ENCODE measurements at places on chromosomes 11 and 22.

DNA sequence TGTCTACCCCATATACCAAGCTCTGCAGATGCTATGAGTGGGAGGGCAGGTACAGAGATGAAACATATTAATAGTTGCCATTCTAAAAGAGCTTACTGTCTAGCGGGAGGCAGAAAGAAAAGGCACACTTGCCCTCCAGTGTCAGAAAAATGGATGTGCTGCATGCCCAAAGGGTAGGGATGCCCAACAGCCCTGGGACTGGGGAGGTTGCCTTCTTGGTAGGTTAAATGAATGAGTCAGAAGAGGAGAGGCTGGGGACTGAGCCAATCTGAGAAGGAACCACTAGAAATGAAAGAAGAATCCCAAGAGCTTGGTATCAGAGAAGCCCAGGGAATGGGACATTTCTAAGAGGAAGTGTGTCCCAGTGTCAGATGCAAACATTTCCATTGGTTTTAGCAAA, 1.2 kb downstream of the BIRC3 start:
- no peak for DNase-seq

DNA sequence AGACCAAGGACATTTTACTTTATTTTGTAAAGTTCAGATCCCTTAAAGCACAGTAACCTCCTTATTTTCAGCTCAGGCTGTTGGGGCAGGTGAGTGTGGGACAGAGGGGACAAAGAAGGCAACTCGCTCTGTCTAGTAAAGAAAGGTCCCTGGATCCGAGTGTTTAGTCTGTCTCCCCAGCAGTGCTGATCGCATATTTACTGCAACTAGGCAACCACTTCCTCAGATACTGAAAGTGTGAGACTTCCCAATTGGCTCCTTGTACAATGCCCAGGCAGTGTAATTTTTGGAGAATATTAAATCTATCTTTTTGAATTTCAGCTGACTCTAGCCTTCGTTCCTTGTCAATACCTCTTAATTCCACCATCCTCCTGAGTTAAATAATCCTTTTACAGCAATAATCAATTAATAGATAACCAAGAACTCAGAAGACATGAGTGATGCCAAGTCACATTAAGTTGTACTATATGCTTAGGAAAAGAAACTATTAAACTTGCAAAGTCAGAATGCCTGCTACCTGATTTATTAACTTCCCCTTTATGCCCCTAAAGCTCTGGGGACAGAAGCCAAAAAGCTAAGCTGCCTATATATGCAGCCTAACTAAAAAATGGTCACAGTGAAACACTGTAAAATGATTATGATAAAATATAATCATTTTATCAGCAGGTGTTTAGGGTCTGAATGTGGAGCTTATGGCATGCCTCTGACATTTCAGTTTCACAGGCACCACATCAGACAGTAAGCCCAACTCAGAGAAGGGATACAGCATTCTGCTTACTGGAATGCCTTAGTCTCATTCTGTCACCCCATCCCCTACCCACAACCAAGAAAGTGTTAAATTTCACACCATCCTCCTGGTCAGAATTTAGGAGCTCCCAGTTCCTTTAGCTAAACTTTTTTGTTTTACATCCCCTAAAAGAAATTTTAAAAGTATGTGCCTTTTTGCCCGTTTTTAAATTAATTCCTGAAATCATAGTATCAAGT, 138.7 kb downstream of the TRIM44 start:
- DNase-seq = no peak

DNA sequence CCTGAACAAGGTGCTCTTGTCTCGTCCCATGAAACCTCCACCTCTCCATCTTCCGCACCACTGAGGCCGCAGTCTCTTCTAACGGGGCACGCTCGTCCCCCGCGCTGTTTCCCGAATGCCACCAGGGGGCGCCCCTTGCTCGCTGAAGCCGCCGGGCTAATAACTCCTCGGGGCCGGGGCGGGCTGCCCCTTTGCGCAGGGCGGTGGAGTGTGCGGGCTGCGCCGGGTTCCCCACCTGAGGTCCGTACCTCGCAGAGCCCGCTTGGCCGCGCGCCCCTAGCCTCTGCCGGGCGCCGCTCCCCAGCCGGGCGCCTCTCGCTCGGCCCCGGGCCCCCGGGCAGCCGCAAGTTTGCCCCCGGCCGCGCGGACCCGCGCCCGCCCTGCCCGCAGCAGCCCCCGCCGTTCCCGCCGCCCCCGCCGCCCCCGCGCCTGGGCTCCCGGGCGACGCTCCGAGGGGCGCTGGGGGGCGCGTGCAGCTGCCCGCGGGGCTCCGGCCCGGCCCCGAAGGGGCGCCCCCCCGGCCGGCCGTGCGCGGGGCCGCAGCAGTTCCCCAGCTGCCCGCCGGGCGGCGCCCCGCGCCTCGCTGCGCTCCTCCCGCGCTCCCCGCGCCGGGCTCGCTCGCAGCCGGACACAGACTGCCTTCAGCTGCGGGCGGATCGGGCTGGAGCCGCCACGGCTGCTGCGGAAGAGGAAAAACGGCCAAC, at the start of gene GRIK4:
GRIK4 (plus strand) TSS at position 633 of the 704 bp plus-strand sequence. CDS start 148,571 bp downstream, outside the sequence.
- DNase-seq = peak; percentile 84

DNA sequence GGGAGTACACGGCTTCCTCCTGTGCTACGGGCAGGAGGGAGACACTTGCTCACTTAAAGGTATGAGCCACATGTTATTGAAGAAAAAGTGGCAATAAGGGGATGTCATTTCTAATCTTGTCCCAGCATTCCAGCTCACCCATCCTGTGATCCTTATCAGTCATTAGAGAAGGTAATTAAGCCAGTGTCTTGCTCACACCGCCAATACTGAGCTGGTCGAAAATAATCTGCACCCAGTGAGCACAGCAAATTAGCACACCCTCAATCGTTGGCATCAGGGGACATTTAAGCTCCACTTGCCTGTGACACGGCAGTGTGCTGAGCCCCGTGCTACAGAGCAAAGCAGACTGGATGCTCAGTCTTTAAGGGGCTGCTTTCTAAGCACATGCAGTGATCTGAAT, 510.7 kb downstream of the OPCML start:
- DNase-seq = no peak

DNA sequence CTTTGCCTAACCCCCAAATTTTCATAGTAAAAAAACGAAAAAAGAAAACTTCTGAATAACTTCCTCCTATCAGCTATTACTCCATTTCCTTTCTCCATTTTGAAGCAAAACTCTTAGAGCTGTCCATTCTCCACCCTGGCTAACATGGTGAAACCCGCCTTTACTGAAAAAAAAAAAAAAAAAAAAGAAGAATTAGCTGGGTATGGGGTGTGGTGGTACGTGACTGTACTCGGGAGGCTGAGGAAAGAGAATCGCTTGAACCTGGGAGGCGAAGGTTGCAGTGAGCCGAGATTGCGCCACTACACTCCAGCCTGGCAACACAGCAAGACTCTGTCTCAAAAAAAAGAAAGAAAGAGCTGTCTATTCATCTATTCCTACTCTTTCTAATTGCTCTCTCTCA, 11.3 kb upstream of the NXF1 start:
- DNase-seq = no peak

DNA sequence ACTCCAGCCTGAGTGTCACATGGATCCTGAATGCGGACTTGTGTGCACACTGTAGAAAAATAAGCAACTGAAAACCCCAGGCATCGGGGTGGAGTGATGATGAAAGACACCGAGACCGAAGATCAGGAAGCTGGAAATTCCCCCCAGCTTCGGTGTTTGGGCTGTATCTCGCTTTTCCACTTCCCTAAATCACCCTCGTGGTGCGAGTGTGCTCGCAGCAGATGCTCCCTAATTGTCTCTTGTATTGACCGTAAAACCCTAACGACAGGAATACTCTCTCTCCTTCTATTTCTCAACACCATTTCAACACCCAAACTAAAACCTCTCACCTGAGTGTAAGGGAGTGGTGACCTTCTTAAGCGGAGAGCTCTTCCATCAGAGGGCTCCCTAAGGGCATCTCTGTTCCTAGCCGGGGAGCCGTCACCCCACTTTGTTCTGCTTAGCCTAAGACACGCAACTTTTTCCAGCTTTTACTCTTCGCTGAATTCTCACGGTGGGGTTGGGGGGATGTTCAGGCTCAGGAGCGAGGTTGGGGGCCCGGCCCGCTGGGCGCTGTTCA, 635 bp upstream of the GRK3 start:
- DNase-seq = peak; percentile 30

GRCh38 chr11:72413914-72414628, 20.3 kb downstream of the CLPB start:
- peak; percentile 85 for DNase-seq

DNA sequence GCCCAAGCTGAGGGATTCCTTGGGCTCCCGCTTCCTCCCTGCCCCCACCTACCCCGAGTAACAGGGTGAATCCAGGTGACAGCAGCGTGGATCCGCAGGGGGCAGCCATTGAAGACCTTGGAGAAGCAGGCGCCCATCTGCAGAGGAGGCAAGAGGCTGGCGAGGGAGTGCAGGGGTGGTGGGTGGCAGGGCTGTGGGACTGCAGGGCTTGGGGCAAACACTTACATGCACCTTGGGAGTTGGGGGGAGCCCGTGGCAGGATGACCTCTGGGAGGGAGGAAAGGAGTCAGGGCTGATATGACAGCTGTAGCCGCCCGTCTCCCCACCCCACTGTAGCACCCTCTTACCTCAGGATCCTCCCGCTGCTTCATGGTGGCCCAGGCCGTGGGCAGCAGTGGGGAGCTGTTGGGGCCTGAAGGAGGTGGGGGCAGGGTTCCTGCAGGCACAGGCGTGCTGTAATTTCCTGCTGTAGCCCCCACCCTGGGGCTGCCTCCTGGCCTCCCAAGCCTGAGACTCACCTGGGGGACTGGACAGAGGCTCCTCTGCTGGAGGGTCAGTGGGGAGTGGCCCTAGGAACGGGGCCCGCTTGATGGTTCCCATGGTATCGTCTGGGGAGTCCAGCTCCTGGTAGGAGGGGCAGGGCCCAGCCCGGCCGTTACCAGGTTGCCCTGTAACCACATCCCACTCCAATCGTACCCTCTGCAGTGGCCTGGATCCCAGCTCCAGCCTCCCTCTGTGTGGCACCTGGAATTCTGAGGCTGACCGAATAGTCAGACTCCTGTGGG, 6.1 kb downstream of the MAP4K2 start:
- no peak for DNase-seq

GRCh38 chr22:25829237-25829636, 87.2 kb downstream of the MYO18B start:
- DNase-seq = no peak

DNA sequence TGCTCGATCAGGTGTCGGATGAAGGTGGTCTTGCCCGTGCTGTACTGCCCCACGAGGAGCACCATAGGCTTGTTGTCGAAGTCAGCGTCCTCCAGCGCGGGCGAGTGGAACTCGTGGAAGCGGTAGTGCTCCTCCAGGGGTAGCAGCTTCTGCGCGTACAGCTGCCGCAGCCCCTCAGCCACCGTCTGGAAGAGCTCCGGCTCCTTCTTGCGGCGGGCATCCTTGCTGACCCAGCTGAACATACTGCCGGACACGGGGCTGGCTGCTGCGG, 263 bp downstream of the EHD1 start:
- no peak for DNase-seq

DNA sequence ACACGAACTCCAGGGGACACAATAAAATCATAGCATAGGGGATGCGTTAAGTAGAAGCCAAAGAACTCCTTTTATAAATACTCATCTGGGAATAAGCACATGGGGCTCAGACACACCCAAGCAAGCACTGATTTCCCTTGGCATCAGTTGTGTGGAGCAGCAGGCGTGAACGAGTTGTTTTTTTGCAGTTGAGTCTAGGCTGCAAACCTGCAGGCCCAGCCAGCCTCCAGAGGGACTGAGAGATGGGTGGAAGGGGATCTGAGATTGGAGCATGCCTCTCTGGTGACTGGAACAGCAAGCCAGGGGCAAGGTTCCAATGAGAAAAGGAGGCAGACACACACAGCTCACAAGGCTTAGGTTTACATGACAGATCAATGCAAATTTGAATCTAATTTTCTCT, 27.4 kb upstream of the SEZ6L start:
- DNase-seq = no peak
